Activated T-cell treated with anti-CD3 and anti-CD28 coated beads for 1 hour (primary cell): ENCODE measurements at places on chromosomes 7 and 10.

GRCh38 chr10:11755512-11756263 lies 13.5 kb downstream of the ECHDC3 start:
- DNase-seq, result no peak

GRCh38 chr10:11921800-11922392 lies 98.7 kb downstream of the PROSER2 start:
- no peak for DNase-seq

- DNase-seq, result no peak
These were observed 90.0 kb downstream of the JCAD start for GRCh38 chr10:29969255-29970011.

GRCh38 chr10:2925631-2926030 lies 141.7 kb upstream of the PFKP start:
- no peak for DNase-seq

DNA sequence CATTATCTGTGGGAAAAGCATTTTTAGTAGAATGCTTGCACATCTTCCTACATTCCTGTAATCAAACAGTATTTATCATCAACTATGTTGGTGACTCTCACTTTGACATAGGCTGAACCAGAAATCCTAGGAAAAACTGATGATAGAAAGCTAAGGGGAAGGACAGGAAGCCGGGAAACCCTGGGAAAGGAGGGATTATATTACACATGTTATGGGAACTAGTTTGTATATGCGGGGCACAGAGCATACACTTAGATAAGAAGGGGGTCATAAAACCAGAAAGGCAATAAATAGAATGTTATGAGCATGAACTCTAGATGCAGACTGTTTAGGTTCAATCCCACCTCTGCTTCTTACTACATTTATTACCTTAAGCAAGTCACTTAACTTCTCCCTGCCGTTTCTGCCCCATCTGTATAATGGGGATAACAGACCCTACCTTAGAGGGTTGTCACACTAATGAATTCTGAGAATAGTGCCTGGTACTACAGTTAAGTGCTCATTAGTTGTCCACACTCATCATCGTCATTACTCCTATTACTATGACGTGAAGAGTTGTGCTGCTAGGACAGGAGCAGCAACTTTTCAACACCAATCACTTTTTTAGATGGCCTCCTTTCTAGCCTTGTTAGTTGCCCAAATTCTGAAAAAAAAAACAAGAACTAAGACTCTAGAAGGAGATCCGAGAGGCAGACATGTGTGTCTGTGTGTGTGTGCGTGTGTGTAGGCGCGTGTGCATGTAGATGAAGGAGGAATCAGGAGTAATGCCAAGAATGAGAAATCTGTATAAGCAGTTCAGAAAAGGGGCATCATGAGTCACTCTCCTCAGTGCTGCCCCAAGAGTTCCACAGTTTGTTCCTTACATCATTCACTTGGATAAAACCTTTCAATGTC lies 52.2 kb downstream of the KMT2C start:
- DNase-seq, result no peak

- no peak for DNase-seq
These were observed 12.7 kb downstream of the HHEX start for GRCh38 chr10:92702301-92702916.

GRCh38 chr10:132449051-132449810 lies 52.2 kb downstream of the PWWP2B start:
- no peak for DNase-seq

DNA sequence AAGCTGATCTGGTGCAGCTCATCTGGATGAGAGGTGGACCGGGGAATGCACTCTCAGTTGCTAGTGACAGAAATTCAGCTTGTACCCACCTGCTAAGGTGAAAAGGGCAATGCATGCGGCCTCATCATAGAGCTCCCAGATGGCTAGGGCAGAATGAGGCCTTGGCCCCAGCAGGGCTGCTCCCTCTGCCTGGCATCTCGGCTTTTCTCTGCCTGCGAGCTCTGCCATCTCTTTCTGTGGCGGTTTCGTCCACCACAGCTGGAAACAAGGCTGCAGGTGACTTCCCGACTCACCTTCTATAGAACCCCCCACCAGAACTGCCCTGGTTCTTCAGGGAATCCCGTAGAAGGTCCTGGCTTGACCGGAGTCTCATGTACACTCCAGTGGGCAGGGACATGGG lies 60.1 kb downstream of the TACC2 start:
- DNase-seq, result no peak

GRCh38 chr7:1288390-1288995 lies 55.8 kb downstream of the UNCX start:
- DNase-seq, result no peak

DNA sequence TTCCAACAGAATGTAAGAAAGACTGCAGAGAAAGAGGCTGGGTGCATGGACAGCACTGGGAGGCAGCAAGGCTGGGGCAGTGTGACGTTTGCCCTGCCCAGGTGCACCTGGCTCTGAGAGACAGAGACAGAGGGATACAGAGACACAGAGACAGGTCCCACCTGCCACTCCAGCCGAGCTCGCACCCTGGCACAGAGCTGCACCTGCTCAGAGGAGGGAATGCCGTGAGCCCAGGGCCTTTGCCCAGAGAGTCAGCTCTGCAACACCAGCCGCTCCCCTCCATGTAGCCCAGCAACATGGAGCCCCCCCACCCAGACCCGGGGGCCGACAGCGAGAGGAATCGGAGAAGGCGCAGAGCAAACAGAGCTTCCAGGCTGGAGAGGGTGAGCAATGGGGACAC lies 35.3 kb upstream of the PROSER2 start:
- no peak for DNase-seq

DNA sequence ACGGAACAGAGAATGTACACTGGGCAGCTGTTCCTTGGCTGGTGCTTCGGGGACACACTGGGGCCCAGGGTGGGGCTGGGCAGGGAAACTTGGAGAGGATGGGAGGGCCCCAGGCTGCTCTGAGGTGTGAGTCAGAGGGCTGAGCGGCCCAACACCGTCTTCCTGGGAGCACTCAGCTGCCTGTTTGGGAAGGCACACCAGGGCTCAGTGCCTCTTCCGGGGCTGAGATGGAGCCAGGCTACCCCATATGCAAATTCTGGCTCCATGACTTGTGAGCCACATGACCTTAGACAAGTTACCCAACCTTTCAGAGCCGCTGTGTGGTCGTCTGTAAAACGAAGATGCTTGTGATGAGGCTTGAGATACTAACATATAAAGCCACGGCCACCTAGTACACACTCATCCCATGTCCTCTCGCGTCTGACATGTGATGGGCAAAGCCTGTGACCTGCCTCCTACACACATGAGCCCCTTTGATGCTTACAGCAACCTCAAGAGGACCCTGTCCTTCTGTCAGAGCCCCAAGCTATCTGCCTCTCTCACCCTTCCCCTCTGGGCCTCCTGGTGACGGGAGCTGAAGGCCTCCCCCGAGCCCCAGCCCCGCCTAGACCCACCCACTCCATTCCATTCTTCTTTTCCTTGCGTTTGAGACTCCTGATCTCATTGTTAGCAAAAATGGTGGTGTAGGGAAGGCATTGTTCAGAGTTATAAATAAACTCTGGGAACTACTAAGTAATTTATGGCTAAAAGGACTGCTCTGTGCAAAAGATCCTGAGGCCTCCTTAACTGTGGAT lies 26.1 kb downstream of the KLRG2 start:
- no peak for DNase-seq
